GDM1 (cell line): ENCODE measurements at places on chromosomes 5 and 9.

- DNase-seq: no peak
Measured at GRCh38 chr5:30607301-30607894, 586.1 kb upstream of the CDH6 start.

- no peak for DNase-seq
Measured at GRCh38 chr9:99416007-99416406, 193.9 kb downstream of the SEC61B start.

DNA sequence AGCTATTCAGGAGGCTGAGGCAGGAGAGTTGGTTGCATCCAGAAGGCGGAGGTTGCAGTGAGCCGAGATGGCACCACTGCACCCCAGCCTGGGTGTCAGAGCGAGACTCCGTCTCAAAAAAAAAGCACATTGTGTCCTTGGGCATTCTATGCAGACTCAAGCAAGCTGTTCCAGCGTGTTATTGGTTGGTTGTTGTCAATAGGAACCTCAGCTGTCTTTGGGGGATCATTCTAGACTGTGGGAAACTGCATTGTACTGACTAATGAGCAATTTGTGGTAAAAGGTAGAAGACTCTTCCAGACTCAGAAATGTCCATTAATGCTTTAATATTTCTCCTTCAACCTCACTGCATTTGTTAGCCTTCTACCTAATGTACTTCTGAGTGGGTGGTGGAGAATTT lies 379.5 kb upstream of the GRAMD2B start:
- no peak for DNase-seq

GRCh38 chr5:138065102-138065501 lies 18.7 kb upstream of the WNT8A start:
- no peak for DNase-seq

GRCh38 chr9:130693101-130693425 lies 517 bp upstream of the EXOSC2 start:
- DNase-seq: no peak
